ENCODE measurements at places on chromosomes 5 and 9. TPM values are rescaled to one million over a fixed set of nuclear protein-coding genes. Genes with fewer than 3 reads are reported as not detected.

GRCh38 chr9:120507936-120508510 lies 71.9 kb downstream of the CDK5RAP2 start:
- no peak for DNase-seq

The C6 gene
- 3.6 TPM for polyA plus RNA-seq

DNA sequence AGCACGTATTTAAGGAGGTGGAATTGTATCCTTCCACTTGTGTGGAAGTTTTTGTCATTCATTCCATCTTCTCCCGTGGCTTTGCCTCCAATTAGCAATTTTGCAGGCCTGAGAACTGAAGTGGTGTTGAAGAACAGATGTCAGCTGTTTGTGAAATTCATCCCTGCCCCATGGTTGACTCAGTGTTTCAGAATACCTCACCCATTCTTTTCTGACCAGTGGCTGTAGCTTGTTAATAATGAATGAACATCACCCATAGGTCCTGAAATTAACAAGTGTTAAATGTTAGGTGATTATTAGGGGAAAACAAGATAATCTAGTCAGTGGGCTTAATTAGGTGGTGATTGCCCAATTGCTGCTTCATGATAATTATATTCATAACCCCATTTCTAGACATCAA lies 11.7 kb downstream of the ZNF462 start:
- no peak for DNase-seq

DNA sequence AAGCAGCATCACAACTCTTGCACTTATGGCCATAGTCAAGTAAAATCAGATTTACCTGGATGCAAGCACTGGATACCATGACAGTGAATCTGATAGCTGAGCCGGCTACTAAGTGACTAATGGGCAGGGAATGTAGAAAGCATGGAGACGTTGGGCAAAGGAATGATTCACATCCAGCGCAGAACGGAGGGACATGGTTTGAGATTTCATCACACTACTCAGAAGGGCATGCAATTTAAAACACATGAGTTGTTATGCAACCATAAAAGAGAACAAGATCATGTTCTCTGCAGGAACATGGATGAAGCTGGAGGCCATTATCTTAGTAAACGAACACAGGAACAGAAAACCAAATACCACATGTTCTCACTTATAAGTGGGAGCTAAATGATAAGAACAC lies 169.1 kb upstream of the PIK3R1 start:
- DNase-seq = no peak

The SLC6A3 gene
- polyA plus RNA-seq = 0.60 TPM

The KIAA1958 gene
- 18.2 TPM for polyA plus RNA-seq

DNA sequence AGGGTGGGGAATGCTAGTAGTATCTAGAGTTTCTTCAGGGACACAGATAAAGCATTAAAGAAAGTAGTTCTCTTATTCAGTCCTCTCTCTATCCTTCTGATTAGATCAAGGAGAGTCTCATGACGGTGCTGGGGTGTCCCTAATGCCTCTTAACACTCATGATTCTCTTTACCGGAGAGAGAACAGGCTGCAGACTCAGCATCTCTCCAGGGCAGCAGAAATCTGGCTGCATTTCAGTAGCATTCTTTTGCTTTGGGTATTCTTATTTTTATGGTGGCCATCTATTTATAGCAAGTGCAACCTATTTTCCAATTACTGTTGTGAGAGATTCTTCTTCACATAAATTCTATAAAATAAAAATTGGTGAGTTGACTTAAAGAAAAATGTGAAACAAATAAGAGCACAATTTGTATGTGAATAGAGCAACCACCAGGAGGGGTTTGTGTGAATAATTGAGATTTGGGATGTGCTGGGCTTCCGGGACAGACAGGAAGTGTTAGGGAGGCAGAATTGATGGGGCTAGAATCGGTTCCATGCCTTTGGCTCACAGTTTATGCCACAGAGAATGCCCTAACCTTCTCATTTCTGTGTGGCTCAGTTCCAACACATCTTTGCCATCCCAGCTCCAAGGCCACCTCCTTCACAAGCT lies 23.8 kb upstream of the BOD1 start:
- DNase-seq = no peak

The TMEM232 gene
- polyA plus RNA-seq = 7.3 TPM

The CSF1R gene
- 11.8 TPM for polyA plus RNA-seq

GRCh38 chr5:141306630-141307029 lies 2.8 kb upstream of the SLC25A2 start:
- DNase-seq = no peak

DNA sequence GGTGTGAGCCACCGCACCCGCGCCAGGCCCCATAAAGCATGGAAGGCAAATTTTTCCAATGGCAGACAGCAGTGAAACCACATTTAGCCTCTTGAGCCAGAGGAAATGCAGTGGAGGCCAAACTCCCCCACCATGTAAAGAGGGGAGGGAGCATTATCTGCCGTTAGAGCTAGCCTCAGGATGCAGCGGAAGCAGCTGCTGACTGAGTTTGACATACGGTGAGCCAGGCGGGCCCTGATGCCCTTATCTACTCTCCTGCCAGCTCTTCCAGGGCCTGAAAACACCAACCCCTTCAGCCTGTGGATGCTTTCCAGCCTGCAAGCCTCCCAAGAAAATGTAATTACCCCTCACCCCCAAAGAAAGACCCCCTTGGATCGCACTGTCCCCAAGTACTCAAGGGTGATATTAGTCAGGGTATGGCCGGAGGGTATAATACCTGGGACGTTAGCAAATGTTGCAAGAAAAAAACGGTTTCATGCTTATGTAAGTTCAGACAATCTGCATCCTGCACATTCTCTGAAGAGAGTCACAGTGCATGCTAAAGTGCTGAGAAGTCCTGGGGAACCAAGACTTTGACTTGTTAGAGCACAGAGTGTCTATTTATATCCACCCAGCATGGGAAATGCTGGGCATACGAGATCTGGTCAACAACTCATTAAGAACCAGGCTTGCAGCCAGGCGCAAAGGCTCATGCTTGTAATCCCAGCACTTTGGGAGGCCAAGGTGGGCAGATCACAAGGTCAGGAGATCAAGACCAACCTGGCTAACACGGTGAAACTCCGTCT lies 11.3 kb upstream of the GGTA1 start:
- DNase-seq = no peak

DNA sequence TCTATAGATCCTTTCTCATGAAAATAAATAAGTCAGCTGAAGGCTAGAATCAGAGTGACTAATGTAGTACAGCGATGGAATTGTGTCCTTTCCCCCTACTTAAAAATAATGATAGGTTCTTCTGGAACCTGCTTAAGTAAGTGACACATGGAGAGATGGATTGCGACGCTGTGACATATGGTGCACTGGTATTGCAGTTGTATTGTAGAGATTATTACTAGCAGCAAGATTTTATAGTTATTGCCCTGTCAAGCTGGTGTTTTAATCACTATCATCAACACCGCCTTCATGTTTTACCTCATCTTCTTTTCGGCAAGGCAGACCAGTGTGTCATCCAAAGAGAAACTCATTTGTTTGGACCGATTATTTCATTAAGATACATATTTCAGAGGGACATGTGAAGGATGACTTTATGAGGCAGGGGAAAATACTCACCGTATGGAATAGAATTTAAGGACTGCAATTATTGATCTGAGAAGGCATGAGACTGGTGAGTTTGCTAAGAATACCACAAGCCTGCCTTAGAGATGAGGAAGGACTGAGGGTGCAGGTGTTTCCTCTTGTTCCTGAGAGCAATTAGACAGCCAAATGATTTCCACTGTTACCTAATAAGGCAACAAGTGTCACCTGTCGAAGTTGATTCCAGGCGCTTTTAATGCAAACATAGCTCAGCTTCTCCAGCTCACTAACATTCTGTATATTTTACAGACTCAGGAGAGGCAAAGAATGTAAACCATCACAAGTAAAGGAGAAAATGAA lies 1855.5 kb downstream of the MAT2B start:
- no peak for DNase-seq

The LRRC19 gene
- polyA plus RNA-seq = 19.4 TPM

- no peak for DNase-seq
Measured at GRCh38 chr9:27367921-27368315, 71.0 kb upstream of the EQTN start.

DNA sequence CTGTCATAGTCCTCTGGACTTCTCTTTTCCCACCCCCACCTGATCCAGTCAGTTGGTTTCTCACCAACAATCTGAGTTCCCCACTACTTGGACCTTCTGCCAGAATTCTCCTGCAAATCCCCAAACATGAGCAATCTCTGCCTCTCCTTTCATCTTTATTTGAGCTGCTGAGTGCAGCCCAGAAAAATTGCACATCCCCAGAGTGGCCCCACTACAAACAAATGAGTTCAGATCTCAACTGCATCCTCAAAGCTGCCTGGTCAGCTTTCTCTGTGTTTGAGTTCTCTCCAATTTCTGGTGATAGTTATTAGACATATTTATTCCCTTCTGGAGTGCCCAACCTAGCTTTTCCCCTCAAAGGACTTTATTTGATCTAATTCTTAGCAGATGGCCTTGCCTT lies 102.2 kb downstream of the PSAT1 start:
- no peak for DNase-seq

The F12 gene
- 14.6 TPM for polyA plus RNA-seq

GRCh38 chr9:35714579-35715252 lies 17.3 kb downstream of the TLN1 start:
- no peak for DNase-seq

DNA sequence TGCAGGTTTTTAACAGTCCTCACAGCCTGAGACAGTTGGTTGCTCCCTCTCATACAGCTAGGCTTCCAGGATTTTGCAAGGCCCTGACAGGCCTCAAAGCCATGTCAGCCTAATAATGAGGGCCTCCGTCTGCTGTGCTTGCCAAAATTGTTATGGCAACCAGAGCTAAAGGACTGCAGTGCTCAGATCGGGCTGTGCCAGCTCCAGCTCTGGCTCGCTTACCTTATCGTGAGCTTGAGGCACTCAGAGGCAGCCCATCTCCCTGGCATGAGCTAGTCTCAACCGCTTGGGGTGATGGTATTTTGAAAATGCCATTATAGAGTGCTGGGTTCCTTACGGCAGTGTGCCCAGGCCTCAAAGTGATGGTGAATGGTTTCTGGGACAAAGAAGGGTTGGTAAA lies 8.4 kb downstream of the MTAP start:
- no peak for DNase-seq

- no peak for DNase-seq
Measured at GRCh38 chr9:27117489-27118135, 8.6 kb downstream of the TEK start.

The PCDHA4 gene
- 1.00 TPM for polyA plus RNA-seq

GRCh38 chr5:36305571-36306326 lies 4.0 kb upstream of the RANBP3L start:
- no peak for DNase-seq

GRCh38 chr5:76641514-76642120 lies 18.4 kb upstream of the F2RL2 start:
- peak; percentile 75 for DNase-seq

DNA sequence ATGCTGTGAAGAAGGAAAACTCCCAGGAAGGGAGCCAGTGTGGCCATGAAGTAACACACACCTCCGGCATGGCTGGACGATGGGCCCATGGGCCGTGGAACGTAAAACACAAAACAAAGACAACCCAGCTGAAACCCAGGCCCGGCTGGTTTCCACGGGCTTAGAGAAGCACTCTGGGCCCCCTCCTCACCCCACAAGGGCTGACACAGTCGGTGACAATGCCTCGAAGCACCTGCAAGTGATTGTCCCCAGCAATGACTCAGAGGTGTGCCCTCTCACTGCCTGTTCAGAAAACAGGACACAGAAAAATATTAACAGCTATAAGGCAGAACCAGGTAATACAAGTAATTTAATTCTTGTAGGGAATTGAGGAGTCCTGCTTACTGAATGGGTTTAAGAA lies 135.3 kb downstream of the ROR2 start:
- no peak for DNase-seq

The CDO1 gene
- 22.9 TPM for polyA plus RNA-seq

The TMEM215 gene
- 0.12 TPM for polyA plus RNA-seq

GRCh38 chr9:90734631-90735030 lies 67.0 kb upstream of the SYK start:
- DNase-seq = no peak

- no peak for DNase-seq
Measured at GRCh38 chr5:111004291-111004690, 67.2 kb upstream of the TSLP start.

DNA sequence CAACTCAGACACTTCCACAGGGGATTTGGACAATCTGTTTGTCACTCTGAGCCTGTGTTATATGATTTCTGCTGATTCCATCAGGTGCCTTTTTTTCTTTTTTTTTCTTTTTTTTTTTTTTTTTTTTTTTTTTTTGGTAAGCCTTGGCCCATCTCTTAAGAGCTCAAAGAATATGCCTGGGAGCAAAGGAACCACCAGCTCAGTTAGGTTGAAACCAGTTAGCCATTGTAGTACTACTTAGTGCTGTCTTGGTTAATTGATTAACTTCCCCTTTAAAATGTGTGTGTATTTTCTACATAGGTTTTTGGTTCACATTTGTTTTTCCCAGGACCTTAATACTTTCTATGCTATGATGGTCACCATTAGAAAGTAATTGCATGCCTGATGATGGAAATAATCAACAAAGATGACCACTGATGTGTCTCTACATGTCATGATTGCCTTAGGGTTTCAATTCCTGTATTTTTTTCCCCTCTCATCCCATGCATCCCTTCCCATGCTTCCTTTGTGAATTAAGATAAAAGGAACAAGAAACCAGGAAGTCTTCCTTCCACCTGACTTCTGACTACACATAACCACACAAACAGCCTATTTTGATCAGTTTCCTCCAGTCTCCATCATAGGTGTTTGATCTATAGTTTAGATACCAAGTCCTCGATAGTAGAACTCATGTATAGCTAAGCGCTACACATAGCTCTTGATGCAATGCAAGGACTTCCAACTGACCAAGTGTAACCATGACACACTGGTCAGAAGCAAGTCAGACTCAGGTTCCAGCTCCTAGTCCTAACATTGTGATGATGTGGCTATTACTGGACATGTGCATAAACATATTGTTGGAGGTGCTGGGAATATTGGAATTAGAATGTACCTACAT lies 306.1 kb downstream of the EFNA5 start:
- no peak for DNase-seq

- no peak for DNase-seq
Measured at GRCh38 chr5:109685916-109686315, 3.8 kb upstream of the MAN2A1 start.

Measured in left kidney (tissue), 8 donors.